ENCODE measurements at places on chromosomes 5 and 9.

GRCh38 chr9:69499407-69499806 lies 172.8 kb downstream of the APBA1 start:
- no peak for DNase-seq

DNA sequence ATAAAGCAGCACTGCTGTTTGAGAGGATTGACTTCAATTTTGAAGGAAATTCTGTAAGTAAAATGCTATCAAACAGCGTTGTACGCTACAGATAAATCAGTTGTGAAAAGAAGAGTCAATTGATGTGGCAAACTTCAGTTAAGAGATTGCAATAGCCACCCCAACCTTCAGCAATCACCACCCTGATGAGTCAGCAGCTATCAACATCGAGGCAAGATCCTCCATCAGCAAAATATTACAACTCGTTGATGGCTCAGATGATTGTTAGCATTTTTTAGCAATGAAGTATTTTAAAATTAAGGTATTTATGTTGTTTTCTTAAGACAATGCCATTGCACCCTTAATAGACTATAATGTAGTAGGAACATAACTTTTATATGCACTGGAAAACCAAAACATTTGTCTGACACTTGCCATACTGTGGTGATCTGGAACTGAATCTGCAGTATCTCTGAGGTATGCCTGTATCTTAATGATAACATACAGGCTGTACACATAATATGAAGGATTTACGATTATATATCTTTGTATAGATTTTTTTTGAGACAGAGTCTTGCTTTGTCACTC lies 47.5 kb downstream of the VPS13A start:
- no peak for DNase-seq

- no peak for DNase-seq
Measured at GRCh38 chr5:160921-161802, 30.1 kb upstream of the LRRC14B start.

GRCh38 chr9:81690251-81690851 lies 1.0 kb upstream of the TLE1 start:
- DNase-seq = no peak

Measured in left lung (tissue), 14 donors.